DMS79 treated with DMSO at 0.1 percent for 48 hours (cell line): ENCODE measurements at places on chromosomes 7 and 10.

DNA sequence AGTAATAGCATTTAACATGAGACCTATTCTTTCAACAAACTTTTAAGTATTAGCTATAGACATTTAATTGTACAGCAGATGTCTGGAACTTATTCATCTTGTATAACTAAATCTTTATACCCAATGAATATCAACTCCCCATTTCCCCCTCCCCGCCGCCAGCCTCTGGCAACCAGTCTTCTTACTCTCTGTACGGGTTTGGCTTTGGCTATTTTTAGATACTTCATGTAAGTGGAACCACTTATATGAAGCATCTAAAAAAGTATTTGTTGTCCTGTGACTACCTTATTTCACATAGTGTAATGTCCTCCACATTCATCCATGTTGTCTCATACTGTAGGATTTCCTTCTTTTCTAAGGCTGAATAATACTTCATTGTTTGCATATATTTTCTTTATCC is 60.8 kb downstream of the RAB18 start:
- no peak for DNase-seq

DNA sequence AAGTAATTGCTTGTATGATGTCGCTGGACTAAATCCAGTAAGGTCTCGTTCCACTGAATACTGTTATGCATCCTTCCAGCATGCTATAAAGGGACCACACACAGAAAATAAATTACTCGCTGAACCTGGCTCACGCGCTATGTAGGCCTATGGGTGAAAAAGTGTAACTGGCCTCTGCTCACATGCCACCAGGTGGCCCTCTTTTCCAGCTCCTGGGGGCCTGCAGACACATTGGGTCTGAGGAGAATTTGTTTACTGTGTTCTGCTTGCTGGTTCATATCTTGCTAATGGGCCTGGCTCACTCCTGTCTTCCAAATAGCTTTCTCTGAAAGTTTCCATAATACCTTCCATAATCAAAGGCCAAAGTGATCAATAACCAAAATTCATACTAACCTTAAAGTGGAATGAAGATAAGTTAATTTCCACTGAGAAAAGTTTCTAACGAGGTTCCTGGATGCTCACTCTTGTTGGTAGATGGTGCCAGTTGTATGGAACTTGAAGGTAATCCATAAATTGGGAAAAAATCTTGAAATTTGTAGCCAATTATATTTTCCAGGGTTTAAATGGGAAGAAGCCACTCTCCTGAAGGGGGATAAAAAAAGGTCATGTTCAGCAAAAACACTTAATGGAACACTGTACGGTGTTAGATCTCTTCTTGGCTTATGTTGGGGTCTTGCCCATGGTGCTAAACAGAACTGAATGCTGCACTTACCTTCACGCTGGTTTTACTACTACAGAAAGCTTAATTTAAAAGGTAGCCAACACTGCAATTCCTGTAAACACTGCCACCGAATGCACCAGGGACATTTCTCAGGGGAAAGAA is 27.0 kb upstream of the ZPBP start:
- DNase-seq, result no peak

DNA sequence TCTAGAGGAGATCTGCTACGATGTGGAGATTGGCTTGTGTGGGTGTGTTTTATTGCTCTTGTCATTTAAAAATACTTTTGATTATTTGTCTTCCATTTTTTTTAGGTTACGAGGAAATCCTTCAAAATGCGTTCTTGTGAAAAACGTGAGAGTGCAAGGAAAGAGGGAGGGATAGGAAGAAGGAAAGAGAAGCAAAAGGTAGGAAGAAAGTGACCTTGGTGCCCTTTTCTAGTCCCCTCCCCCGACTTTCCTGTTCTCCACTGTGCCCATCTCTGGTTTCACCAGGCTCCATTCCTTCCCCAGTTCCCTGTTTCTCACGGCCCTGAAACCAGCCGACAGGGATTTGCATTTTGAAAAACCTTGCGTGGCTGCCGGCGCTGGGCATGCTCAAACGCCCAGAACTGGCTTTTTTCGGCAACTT is 506 bp upstream of the GNAI1 start:
- DNase-seq, result peak; percentile 71

DNA sequence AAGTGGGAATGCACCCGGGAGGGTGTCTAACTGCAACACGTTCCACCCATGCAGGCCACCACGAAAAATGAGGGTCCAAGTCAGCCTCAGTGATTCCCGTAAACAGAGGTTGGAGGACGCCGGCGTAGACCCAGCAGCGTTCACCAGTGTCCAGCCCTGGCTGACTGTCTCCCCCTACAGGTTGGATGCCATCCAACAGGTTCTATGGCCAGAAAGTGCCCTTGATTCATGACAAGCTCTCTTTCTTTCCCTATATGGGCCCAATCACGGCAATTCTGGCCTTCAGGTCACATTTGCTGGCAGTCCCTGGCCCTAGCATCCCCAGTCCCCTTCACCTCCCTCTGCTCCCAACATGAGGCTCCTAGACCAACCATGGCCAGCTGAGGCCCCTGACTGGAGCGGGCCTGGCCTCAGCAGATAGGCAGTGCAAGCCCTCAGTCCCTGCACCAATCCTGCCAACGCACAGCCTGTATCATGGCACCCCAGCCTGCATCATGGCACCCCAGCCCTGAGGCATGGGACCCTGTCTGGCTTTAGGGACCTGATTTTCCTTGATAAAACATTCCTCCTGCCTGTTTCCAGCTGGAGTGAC is 227.4 kb downstream of the GRID1 start:
- no peak for DNase-seq

DNA sequence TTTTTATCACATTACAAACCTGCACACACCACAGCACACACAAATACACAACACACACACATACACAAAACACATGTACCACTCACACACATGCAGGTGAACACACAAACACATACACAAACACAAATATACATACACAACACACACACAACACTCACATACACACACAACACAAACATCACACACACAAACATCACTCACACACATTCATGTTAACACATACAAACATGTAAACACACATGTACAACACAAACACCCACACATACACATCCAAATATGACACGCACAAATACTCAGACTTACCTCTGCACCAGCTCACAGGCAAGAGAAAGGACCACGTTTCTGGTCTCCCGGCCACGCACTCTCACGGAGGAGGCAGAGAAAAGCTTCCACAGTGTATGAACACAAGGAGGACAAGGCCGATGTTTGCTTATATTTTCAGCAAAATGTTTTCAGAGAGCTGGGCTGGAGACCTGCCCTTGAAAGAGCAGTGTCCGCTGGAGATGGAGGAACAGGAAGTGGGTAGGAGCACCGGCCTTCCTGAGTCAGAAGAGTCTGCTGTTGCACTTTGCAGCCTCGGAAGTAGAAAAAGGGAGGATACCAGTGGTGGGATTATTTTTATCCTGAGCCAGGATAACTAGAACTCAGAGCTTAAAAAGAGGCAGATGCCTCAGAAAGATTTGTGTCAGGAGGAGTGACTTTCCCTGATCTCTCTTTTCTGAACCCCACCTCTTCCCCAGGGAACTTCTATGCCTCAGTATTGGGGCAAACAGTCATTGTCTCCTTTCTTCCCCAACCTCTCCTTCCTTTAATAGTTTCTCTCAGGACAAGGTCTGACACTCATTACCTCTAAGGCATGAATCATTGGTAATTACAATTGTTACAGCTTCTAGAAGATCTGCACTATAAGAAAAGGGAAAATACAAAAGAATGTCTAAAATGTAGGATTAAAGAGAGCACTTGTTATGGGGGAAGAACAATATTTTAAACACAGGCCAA is at the start of gene GIMAP6:
Gene GIMAP6, minus strand, starts transcription at position 520 of the 999 bp plus-strand sequence. CDS start 2,243 bp downstream, outside the sequence.
- DNase-seq, result no peak
